Activated CD4-positive, alpha-beta T cell treated with anti-CD3 and anti-CD28 coated beads for 24 hours (primary cell): ENCODE measurements at places on chromosomes 7 and 10.

DNA sequence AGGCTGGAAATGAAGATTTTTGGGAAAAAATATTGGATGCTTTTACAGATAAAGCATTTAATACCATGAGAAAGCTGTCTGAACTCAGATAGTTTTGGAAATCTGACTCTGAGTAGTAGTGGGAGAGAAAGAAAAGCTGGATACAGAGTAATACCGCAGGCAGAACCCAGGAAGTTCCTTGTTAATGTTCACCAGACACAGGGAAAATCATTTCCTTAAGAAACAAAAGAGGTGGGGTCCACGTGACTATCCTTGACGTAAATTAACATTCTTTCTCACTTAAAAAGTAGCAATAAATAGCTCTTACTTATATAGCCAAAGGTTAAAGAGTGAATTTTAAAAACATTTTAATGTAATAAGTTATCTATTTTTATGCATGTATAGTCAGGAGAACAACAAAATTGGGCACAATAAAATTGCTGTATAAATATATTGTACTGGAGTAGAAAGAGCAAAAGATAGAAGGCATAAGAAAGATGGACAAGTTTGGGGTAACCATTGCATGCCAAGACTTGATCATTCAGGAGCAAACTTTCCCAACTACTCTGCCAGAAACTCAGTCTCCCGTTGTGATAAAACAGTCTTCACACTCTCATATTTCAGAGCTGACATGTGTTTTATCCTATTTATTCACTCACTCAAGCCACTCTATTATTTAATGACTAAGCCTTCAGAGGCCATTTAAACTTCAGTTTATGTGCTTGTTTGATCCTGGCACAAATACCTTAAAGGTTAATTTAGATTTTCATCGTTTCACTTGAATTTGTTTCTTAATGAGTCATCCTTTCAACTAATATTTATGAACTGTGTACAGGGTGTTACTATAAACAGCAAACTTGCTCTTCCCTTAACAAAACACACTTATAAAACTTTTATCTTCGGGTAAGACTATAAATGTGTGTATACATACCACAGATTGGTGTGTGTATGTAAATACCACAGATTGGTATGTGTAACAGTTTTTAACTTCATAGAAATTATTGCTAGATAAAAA lies 143.1 kb downstream of the GNAI1 start:
- DNase-seq, result no peak

DNA sequence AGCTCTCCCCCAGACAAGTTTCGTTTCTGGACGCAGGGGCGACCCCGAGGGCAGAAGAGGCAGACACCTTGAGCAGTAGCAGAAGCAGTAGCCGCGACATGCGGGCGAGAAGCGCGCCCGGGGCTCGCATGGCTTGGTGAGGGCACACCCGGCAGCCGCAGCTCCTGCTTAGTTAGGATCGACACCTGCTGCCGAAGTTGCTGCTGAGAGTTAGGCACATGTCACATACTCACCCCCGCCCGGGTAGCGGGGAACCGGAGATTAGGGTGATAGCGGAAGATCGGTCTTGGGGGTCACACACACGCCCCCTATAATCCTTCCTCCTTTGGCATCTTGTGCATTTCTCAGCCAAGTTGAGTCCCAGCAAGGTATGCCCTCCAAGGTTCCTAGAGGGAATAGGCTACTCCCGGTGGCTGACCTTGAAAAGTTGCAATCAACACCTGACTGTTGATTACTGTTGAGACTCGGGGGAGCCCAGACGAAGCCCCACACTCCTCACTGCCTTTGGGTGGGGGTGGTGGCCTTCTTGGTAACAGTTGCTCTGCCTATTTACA lies 668 bp downstream of the GPR37 start:
- no peak for DNase-seq

GRCh38 chr10:22682237-22683139 lies 31.9 kb downstream of the PIP4K2A start:
- no peak for DNase-seq

DNA sequence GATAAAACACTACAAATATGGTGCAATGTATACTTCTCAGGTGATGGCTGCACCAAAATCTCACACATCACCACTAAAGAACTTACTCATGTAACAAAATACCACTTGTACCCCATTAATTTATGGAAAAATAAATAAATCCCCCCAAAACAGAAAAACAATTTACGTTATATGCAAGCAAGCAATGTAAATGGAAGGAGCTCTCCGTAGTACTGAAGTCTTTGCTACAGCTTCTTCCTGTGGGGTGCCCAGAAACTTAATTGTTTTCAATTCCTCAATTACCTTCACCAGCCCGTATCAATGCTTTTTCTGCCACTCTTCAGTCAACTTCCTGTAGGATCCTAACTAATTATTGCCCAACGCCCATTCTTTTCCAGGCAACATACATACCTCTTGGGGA lies 138.1 kb downstream of the RELN start:
- no peak for DNase-seq

DNA sequence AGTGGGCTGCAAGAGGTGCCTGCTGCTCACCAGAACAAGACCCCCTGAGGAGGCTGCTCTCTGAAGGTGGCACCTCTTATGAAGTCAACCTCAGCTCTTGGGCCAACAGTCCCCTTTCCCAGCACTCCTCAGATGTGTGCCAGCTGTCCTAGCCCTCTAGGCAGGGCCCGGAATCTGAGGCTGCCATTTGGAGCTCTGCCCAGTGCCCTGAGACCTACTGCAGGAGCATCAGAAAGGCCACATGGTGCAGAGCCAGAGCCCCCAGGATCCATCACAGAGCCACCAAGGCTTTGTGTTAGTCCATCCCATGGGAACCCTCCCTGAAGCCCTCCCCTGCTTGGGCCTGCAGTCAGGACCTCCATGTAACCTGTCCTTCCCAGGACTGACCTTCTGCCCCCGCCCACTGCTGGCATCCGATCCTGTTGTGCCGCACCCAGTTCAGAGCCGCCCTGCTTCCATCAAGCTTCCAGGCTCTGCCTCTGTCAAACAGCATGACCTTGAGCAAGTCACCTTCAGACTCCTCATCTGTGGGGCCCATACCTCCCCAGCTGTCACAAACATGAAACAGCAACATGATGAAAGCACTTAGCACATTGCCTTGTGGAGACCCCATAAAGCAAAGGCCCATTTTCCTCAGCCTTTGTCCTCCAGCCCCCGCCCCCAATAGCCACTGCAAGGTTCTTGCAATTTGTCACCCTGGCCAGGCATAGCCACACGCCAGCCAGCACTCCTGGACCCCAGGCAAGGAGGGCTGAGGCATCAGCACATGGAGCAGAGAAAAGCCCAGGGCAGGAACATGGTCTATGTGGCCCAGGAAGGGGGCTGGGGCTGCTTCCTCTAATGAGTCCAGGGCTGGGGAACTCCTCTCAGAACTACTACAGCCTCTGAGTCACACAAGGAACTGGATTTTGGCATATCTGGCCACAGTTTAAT lies 51.7 kb downstream of the GRID1 start:
- no peak for DNase-seq

DNA sequence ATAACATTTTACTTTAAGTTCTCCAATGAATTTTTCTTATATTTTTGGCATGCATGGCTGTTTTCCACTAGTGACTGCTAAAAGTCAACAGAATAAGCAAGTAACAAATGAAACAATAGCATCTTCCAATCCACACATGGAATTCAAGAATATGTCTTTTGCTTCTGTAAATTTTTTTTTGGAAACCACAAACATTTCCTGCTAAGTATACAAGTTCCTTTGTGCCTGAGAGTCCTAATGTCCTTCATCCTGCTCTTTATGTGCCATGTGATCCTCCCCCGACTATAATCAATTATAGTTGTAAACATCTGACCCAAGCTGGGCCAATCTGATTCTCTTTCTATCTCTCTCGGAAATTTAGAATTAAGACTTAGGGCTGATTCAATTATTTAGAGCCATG lies 61.2 kb downstream of the PPP1R3C start:
- no peak for DNase-seq

DNA sequence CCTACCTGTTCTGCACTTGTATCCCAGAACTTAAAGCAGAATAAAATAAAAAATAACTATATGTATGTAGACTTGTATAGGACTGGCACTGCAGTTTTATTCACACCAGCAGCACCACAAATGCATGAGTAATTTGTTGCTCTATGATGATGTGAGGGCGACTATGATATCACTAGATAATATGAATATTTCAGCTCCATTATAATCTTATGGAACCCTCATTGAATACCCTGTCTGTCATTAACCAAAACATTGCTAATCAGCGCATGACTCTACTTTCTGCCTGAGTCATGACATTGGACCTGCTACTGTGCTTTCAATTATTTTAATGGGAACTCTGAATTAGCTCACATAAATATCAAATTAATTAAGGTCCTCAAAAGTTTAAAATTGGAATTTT lies 129.4 kb upstream of the RHOBTB1 start:
- no peak for DNase-seq

GRCh38 chr10:75208181-75208580 lies 2.4 kb upstream of the VDAC2 start:
- DNase-seq, result no peak

DNA sequence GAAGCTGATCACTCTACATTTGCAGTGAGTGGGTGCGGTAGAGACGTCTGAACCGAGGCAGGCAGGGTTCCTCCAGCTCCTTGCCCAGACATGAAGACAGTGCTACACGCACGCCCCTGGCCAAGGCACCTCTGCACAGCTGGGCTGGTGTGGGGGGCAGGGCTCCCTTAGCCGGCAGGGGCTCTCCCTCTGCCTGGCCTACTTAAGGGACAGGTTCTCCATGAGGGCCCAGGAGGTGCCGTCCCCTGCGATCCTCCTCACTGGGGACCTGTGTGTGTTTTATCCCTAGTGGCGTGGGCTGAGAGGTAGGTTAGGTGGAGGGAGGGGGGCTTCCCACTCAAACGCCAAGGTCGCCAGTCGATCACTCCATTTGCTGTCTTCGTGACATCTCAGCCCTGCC lies 35.3 kb downstream of the IL15RA start:
- no peak for DNase-seq

DNA sequence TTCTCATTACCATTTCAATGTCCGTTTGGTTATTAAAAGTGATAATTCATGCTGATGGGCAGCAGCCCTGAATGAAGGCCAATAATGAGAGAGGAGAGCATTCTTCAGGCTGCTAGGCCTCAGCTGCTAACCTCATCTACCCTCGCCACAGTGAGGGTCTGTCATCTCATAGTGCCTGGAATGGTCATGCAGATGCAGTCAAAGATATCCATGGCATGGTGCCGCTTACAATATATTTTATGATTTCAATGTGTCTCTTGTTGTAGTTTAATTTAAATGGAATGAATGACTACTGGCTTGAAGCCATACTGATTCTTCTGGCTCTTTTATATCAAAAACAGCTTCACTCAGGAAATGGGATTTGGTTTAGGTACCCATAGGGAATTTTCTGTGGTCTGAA lies 126.9 kb downstream of the SLC16A9 start:
- no peak for DNase-seq

DNA sequence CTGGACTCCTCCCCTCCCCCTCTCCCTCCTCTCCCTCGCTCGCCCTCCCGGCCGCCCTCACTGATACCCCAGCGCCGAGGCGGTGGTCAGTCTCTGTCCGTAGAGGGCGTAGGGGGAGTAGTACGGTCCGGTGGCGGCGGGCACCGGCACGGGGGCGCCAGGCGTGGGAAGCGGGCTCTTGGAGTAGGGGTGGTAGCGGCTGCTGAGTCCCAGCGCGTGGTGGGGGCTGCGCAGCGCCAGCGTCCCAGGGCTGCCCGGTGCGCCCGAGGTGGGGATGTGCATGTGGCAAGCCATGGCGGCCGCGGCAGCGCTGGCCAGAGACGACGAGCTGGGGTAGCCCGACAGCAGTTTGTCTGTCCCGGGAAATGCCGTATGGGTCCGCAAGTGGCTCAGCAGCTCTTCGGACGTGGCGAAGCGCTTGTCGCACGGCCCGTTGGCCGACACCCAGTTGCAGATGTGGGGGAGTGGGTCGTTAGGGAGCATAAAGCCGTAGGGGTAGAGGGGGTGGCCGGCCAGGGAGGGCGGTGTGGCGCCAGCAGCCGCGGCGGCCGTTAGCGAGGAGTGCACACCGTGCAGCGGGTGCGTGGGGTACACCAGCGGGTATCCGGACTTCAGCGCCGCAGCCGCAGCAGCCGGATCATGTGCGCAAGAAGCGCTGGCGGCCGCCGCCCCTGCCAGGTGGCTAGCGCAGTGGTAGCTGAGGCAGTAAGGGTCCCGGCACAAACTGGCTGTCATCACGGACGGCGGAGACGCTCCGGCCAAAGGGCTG lies 2.7 kb downstream of the ZNF503 start:
- DNase-seq, result no peak

DNA sequence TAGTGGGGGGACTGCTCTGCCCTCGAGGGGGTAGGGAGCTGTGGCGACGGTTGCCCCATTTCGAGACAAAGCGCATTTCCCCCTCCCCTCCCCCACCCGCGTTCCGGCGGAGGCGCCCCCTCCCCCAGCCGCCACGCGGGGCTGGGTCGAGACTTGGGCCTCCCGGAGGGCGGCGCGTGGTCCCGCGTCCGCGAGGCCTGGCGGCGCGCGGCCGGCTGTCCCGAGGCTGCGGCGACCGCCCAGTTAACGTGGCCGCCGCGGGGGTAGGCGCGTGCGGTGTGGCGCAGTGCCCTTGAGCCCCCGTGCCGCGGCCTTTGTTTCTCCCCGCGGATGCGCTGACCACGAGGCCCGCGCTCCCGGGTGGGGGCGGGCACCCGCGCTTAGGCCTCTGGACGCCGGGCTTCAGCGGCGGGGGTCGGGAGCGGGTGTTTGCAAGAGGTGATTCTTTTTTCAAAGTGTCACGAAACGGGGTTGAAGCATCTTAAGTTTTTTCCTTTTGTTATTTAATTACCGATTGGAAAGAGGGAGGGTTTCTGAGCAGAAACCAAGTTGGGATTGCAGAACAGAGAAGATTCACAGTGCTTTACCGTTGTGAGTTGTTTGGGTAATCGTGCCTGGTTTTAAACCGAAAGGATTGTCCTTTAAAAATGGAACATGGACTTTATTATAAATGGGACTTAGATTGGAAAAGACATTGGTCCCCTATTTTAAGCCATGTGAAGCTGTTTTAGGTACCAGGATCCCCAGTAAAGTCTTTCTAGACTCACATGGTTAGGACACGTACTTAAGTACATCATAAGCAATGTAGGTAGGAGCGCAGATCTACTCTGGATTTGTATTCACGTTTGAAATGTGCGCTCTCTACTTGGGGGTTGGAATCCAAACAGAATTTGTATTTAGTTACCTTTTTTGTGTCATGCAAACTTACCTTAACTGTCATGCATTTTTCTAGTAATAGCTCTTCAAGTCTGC lies 760 bp downstream of the CBX3 start:
- DNase-seq, result peak; percentile 45

- no peak for DNase-seq
Measured at GRCh38 chr10:24515481-24515880, 208.2 kb downstream of the ARHGAP21 start.

- no peak for DNase-seq
Measured at GRCh38 chr7:113084496-113085172, 2.0 kb downstream of the GPR85 start.

GRCh38 chr7:150924369-150924781 lies 53.7 kb downstream of the KCNH2 start:
- no peak for DNase-seq

- peak; percentile 50 for DNase-seq
Measured at GRCh38 chr7:140230861-140231770, 54.3 kb upstream of the KDM7A start.

DNA sequence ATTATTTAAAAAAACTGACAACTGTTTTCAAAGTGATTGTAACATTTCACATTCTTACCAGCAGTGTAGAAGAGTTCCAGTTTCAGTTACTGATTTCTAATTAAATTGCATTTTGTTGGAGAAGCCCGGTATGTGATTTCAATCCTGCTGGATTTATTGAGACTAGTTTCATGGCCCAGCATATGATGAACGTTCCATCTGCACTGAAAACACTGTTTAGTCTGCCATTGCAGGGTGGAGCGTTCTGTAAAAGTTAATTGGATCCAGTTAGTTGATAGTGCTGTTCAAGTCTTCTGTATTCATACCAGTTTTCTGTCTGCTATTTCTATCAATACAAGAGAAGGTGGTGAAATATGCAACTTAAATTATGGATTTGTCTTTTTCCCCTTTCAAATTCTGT lies 37.3 kb upstream of the CCNY start:
- no peak for DNase-seq
